ENCODE measurements at places on chromosomes 7 and 10.

GRCh38 chr7:157466867-157467261, 130.1 kb downstream of the DNAJB6 start:
- no peak for DNase-seq

- no peak for DNase-seq
Measured at GRCh38 chr7:98771519-98771918, 98.3 kb downstream of the TMEM130 start.

DNA sequence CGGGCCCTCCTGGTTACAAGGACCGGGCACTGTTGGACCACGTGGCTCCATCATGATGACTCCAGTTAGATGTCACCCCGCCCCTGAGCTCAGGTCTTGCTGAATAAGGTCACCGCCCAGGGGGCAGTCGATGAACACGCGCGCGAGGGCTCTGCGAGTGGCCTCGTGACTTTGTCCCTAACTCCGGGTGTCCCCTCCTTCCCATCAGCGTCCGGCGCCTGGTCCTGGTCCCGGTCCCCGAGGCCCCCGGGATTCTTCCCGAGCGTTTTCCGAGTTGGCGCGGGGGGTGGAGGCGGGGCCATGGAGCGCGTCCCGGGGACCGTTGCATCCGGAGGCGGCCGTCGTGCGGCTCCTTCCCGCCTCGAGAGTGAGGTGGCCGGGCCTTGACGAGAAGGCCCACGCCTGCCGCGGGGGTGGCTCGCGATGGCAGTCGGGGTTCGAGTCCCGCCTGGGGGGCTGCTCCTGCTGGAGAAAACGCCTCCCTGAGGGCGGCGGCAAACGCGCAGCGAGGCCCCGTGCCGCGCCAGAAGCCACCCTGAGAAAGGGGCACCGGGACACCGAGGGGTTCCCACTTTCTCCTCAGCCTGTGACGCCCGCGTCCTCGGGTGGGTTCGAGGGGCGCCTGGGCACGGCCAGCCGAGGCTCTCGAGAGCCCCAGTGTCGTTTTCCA, 569 bp upstream of the NPTX2 start:
- no peak for DNase-seq

- DNase-seq: no peak
Measured at GRCh38 chr10:132366006-132366405, 31.0 kb upstream of the PWWP2B start.

GRCh38 chr7:28922624-28923331, 35.4 kb downstream of the TRIL start:
- DNase-seq: peak; percentile 78

- no peak for DNase-seq
Measured at GRCh38 chr10:30999070-30999712, 32.5 kb downstream of the ZNF438 start.

- DNase-seq: no peak
Measured at GRCh38 chr7:155203059-155203881, 94.4 kb upstream of the INSIG1 start.

DNA sequence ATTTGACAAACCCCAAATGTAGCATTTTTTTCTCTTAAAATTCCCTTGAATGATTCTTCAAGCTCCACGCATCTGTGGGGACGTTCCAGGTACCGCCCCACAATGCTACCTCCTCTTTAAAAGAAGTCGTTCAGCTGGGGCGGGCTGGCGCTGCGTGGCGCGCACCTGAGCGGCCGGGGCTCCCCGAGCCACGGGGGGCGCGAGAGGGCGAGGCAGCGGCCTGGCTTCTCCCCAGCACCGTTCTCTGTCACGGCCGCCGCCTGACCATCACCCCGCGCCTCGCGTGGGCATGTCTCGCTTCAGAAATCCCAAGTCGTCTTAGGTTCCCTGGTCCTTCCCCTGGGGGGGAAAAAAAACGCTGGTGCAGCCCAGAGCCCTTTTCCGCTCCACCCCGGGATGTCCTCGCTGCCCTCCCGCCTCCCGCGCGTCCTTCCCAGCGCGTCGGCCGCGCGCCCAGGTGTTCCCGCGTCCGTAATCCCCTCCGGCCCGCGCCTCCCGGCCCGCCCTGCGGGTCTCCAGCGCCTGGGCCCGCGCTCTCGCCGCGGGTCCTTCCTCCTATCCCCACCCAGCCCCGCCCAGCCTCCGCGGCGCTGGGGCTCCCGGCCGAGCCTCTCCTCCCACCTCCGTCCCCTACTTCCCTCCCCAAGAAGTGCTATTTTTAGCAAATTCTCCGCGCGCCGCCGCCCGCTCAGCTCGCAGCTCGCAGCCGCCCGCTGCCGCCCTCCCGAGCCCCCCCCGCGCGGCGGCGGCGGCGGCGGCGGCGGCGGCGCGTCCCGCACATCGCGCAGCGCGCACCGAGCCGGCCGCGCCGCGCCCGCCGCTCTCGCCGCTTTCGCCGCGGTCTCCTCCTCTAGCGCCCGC, 58.7 kb upstream of the PRPS1L1 start:
- no peak for DNase-seq

GRCh38 chr10:49379596-49380410, 16.1 kb downstream of the DRGX start:
- DNase-seq: no peak

DNA sequence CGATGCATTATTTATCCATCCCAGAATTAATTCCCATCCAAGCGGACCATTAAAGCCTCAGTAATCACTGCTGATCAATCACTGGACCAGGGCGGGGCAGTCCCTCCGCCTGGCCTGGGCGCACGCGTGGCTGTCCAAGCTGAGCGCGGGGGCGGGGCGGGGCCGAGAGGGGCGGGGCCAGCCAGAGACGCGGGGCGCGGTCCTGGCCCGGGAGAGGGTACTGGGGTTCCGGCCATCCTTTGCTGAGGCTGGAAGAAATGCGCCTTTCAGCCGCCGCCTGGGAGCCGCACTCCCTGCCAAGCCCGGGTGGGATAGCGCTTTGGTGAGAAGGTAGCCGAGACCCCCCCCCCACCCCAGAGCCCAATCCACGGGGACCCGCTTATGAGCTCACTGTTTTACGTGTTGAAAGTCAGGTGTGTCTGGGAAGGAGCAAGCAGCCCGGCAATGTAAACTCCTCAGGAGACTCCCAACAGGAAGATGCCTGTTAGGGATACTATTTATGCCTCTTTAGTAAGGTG, at the start of gene ARHGAP22:
Gene ARHGAP22 (minus strand): TSS at position 83 of the 518 bp plus-strand sequence. CDS start 277 bp downstream, outside the sequence.
- no peak for DNase-seq

- no peak for DNase-seq
Measured at GRCh38 chr10:11011984-11012383, 5.7 kb upstream of the CELF2 start.

DNA sequence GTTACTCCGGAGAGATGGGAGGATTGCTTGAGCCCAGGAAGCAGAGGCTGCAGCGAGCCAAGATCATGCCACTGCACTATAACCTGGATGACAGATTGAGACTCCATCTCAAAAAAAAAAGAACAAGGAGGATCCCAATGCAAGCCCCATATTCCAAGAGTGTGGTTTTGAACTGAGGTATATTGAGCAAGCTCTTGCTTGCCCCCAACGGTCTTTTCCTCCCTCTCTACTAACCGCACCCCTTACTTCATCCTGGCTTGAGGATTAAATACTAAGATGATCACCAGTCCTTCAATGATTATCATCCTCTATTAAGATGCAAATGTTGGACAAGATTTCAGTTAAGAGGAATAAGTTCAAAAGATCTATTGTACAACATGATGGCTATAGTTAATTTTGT, 12.5 kb upstream of the SRGN start:
- no peak for DNase-seq

GRCh38 chr10:125562737-125563136, 120.2 kb downstream of the TEX36 start:
- DNase-seq: no peak

DNA sequence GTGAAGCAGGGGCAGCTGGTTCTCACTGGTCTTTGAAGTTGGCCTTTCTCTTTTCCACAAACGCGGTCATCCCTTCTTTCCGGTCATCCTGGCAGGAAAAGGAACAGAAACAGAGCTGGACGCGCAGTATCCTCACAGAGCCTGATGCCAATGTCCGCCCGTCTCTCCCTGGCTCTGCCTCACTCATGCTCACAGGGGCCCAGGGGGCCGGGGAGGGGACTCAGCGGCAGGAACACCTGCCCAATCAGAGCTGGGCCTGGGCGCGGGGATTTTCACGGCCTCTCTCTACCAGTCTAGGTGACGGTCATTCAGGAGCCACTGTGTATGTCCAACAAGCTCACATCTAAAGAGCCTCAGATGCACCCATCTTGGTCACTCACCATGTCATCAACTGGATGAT, 5.0 kb upstream of the FUOM start:
- no peak for DNase-seq

DNA sequence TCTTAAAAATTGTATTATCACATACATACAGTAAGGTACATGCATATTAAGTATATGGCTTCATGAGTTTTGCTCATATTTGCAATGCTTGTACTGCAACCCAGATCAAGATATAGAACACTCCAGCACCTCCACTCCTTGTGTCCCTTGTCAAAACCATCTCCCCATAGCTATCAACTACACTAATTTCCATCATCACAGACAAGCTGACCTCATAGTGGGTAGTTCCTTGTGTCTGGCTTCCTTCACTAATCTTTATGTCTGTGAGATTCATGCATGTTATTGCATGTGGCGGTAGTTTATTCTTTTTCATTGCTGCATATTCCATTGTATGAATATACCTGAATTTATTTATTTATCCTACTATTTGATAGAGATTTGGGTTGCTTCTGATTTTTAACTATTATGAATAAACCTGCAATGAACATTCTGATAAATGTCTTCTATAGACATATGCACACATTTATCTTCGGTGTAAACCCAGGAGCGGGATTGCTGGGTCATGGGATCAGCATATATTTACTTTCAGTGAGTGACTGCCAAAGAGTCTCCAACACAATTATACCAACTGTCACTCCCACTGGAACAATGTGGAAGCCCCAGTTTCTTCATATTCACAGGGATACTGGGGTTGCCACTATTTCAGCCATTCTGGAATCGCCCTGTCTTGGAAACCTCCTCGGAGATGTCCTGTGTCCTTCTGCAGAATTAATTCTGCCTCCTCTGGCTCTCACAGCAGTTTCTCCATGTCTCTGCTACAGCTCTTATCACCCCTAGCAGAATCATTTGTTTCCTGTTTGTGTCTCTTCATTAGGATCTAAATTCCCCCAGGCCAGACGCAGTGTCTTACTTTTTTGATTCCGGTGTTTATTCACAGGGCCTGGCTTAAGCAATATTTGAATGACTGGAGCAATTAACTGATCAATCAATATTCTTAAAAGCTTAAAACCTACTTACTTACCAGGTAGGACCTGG, 14.7 kb upstream of the ADAM12 start:
- no peak for DNase-seq

DNA sequence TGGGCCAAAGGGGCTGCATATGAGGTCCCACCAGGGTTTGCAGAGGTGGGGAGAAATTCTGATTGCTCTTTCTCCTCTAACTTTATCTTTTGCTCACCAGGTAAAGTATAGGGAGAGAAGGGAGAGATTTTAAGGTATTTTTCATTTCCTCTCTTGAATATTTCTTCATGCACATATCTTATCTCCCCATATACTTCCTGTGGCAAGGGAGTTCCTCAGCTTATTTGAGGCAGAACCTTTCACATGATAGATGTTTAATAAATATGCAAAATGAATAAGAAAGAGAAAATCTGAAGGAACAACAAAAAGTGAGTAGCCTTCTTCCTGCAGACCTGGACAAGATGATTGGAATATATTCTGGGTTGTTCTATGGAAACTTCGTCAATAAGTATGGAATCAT, 67.4 kb upstream of the PDCD4 start:
- peak; percentile 14 for DNase-seq

DNA sequence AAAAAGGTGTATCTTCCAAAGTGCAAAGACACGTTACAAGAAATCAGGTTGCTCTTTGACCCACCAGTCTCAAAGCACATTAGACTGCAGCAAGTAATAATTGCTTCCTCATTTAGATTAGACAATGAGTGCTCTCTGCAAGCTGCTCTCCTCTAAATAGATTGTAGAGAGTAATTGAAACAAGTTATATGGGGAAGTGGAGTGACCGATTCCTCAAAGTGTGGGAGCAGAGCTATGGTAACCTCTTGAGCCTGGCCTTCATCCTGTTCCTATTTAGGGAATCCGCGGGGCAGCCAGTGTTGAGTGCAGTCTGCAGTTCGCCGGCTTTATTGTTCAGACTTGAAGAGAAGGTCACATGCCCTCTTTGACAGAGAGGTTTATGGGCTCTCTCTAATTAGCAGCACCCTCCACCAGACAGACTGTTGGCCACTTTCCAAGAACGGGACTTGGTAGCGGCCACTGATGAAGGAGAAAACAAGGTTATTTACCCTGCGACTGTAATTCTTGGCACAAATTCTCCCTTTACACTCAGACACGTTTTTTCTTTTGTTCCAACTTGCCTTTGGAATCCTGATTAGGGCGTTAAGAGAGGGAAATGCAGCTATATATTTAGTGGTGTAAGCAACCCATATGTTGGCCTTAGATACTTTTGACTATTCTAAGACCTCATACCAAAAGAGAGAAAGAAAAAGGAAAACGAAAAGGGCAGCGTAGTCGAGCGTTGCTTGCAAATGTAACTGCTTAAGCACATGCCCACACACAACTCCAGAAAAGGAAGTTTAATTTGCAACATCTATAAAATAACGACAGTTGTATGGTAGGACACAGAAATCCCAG, 107.5 kb downstream of the REEP3 start:
- no peak for DNase-seq

DNA sequence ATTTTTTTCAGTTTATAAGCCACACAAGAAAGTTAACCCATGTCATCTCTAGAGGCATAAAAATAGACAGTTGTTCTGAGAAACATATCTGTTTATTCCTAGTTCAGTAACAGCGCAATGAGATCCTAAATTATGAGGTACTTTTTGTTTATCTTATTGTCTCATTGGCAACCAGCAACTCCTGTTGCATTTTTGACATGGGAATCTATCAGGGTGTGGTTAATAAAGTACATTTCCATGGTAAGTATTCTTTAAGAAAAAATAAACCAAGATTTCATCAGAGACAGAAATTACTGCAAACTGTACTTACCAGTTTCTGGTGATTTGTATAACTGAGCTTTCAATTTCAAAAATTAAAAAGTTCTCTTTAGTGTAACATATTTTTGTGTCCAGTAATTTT, 9.0 kb downstream of the FAS start:
- DNase-seq: no peak

DNA sequence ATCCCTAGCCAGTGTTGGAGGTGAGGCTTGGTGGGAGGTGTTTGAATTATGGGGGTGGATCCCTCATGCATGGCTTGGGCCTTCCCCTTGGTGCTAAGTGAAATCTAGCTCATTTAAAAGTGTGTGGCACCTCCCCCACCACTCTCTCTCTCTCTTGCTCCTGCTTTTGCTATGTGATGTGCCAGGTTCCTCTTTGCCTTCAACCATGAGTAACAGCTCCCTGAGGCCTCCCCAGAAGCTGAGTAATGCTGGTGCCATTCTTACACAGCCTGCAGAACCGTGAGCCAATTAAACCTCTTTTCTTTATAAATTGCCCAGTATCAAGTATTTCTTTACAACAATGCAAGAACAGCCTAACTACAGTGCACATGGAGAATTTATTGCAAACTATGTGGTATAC, 188.8 kb upstream of the POT1 start:
- DNase-seq: no peak

- DNase-seq: no peak
Measured at GRCh38 chr7:33900501-33900900, 4.8 kb upstream of the BMPER start.

- no peak for DNase-seq
Measured at GRCh38 chr7:11474902-11475585, 357.0 kb downstream of the THSD7A start.

GRCh38 chr7:92613214-92613613, 23.0 kb upstream of the FAM133B start:
- DNase-seq: no peak

- DNase-seq: peak; percentile 9
Measured at GRCh38 chr7:74718336-74718735, 55.5 kb upstream of the NCF1 start.

Measured in Jurkat, Clone E6-1 (cell line).